ENCODE measurements at places on chromosomes 1 and 21.
A peak's percentile ranks its signal among the peaks of the same experiment; 100 is the strongest.

DNA sequence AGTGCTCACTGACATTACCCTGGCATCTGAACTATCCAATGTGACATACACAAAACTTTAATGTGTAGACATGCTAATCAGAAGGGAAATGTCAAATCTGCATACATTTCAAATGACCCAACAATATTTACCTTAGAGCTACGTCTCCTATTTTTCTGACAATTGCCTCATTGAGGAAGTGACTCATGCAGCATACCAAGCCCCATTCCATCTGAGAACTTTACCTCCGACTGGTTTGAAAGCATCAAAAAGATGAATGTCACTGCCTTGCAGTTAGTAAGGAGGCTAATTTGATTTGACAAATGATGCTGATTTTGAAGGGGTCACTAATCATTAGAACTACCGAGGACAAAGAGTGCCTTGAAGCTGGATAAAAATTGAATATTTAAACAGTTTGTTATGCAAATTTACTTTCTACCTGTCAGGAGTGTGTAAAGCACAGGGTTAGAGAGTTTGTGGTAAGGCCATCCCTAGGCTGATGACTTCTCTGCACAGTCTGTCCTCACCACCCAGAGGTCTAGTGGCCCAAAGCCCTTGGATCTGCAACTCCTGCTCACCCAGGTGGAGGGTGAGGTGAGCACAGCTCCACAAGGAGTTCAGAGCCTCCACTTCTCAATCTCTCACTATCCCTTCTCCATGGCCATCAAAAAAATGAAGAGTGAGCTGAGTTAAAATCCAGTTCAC, 500.3 kb upstream of the C1orf87 start:
- DNase-seq: peak; percentile 38

DNA sequence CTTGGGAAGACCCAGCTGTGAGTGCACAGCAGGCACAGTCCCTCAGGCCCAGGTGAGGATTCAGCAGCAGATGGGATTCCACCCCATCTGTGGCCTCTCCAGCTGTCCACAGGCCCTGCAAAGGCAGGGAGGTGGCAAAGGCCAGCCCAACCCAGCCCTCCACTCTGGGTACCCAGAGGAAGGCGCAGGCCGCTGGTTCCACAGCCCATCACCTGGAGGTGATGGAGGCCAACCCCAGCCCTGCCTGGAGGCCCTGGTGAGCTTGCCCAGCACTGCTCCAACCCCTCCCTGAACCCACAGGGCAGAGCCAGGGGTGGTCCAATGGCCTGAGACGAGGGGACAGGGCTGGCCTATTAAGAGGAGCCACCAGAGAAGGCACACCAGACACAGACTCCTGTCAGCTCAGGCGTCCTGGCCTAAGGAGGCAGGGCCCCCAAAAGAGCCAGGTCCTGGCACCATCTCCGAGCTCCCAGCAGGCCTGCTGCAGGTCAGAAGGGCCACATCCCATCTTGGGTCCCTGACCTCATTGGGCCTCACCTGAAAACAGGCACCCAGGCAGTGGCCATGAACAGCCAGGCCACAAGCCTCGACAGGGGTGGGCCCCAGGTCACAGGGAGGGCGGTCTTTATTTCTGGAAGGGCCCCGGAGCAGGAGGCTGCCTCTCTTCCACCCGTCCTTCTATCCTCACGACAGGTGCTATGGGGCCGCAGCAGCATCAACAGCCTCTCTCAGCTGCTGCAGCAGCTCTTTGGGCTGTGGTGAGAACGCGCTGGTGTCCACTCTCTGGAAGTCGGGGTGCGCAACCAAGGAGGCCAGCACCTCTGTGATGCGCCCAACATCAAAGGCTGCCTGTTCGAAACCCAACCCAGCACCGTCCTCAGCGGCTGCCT, 3.2 kb downstream of the JMJD4 start:
- no peak for DNase-seq

DNA sequence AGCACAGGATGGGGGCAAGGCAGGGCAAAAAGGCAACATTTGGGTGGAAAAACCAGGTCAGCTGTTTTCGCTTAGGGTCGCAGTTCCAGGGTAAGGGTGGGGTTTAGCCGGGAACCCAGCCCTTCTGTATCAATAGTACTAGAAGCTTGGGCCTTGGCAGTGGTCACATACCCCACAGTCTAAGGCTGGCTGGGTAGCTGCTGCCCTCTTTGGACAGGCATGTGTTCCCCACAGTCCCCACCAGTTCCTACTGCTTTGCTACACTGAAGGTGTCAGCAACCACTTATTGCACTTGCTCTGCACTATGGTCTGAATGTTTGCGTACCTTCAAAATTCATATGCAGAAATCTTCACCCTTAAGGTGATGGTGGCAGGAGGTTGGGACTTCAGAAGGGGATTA, 349.8 kb downstream of the LTN1 start:
- DNase-seq: no peak

DNA sequence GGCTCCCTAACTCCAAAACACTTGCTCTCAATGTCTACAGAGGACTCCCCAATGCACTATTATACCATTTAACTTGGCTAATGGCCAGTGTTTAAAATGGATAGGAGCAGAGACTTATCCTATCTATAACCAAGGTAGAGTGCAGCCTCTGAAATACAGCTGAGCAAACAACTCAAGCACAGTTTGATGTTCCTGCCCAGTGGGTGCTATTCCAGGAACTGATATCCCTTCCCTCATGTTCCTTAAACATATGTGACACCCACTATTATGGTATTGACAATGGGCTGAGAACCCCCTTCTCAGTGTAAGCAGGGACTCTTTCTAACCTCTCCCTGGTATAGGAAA, 51.7 kb downstream of the SH3GLB1 start:
- no peak for DNase-seq

- no peak for DNase-seq
These were observed 92.9 kb downstream of the KCNN3 start for GRCh38 chr1:154777154-154777553.

DNA sequence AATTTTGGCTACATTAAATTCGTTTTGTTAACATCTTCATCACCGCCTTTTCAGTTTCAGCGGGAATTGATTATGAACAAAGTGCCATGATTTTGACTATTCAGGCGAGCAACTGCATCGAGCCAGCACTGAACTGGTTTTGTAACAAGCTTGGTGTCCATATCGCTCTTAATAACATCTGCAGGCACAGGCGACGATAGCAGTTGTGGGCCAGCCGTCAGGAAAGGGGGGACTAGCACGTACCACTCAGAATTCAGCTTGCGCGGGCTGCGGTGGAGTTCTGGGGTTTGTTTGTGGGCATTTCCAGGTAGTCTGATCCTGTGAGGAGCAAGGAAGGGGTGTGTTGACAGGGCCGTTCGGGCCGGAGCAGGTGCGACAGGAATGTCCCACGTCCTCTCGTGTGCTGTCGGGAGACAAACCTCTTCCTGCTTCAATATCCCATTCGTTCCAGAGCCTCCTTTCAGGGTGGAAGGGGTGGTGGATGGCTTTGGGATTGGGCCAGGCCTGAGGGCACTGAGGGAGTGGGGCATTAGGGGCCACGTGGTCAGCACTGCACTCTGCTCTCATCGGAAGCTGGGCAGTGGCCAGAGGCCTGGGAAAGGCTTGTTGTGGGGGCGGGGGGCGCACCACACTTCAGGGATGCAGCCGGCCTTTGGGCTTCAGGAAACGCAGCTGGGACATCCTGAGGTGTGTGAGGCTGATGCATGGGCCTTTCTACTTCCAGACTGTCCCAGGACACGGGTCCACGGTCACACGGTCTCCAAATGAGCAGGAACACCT, 39.1 kb downstream of the SKI start:
- no peak for DNase-seq

DNA sequence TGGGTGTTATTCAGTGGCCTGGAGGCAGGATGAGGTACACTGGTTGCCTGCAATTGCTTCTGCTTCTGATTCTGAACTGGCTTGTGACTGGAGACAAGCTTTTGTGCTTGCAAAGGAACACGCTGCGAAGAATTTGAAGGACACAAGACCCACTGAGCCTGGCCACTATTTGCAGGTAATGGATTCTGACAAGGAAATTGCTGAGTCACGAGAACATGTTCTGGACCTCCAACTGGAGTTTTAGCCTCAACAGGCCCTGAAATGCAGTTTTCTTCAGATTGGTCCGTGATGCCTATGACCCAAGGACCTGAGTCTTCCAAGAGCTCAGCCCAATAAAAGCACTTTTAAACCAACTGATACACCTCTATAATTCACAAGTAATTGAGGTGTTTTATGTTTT, 4.6 kb downstream of the RAB3GAP2 start:
- no peak for DNase-seq
